ENCODE measurements at places on chromosomes 11 and 22.
A peak's percentile ranks its signal among the peaks of the same experiment; 100 is the strongest.

GRCh38 chr22:25748140-25748539, 6.2 kb downstream of the MYO18B start:
- no peak for DNase-seq

- DNase-seq, result no peak
Observed at GRCh38 chr11:85774256-85775101, 36.5 kb downstream of the SYTL2 start.

DNA sequence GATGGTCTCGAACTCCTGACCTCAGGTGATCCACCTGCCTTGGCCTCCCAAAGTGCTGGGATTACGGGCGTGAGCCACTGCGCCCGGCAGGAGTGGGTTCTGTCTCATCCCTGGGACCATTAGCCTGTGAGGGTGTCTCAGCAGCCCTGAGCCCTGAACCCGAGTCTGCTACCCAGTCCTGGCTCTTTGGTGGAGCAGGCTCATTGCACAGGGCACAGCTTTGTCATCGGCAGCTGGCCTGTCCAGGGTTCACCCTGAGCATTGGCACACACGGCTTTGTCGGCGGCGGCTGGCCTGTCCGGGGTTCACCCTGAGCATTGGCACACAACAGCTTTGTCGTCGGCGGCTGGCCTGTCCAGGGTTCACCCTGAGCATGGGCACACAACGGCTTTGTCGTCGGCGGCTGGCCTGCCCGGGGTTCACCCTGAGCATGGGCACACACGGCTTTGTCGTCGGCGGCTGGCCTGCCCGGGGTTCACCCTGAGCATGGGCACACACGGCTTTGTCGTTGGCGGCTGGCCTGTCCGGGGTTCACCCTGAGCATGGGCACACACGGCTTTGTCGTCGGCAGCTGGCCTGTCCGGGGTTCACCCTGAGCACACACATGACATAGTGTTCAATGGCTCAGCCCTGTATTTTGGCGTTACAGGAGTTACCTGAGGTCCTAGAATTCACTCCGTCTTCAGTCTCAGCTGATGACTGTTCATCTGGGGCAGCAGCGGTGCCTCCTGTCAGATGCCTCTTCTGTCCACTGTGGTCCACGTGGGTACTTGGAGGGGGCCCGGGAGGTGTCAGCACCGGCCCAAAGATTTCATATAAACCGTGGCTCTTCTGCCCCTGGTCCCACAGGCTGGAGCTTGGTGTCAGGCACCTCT, 1082.5 kb downstream of the BRD1 start:
- DNase-seq, result no peak

- no peak for DNase-seq
Observed at GRCh38 chr11:124920870-124921609, 2.0 kb downstream of the HEPN1 start.

GRCh38 chr11:1310772-1311468, 1.5 kb upstream of the TOLLIP start:
- DNase-seq, result no peak

DNA sequence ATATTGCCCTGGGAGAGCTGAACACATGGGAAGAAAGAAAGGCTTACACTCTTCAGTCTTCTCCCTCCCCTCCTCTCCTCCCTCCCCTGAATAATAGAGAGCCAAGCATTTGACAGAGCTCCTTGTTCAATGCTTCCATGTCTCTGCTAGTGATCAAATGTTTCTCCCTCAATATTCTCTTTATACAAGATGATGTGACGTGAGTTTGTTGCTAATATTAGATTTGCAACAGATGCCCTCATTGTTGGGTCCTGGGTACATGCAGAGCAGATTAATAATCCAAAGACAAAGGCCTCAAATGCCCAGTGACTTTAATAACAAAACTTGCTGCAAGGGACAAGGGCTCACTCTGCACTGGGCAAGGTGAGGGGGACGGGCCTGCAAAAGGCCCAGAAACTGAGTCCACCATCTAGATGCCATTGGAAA, 7.1 kb upstream of the ENDOD1 start:
- DNase-seq, result no peak

DNA sequence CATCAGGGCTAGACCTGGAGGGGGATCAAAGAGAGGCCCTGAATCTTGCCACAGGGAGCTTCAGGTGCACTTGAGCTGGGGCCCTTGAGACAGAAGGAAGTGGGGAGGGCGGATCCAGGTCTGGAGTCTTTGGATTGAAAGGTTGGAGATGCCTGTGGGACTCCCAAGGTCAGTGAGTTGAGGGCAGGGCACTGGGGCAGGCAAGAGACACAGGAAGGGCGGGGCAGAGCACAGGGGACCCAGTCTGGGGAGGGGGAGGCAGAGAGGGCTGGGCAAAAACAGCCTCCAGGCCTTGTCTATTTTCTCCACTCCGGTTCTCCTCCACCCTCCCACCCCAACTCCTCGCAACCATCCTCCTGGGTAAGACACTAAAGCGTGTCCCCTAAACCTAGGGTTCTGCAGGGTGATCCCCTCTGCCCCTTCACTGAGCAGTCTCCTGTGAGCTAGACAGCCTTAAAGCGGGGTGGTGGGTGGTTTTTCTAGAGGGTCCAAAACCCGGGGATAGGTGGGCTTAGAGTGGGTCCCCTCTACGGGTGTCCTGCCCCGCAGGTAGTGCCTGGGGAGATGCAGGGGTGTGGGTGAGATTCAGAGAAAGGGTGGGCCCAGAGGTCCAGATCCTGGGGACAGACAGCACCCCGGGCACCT, 38.6 kb upstream of the CELSR1 start:
- DNase-seq, result no peak

- DNase-seq, result no peak
Observed at GRCh38 chr11:134522782-134523570, 110.9 kb upstream of the B3GAT1 start.

- DNase-seq, result no peak
Observed at GRCh38 chr22:45866126-45866645, 110.8 kb downstream of the WNT7B start.

DNA sequence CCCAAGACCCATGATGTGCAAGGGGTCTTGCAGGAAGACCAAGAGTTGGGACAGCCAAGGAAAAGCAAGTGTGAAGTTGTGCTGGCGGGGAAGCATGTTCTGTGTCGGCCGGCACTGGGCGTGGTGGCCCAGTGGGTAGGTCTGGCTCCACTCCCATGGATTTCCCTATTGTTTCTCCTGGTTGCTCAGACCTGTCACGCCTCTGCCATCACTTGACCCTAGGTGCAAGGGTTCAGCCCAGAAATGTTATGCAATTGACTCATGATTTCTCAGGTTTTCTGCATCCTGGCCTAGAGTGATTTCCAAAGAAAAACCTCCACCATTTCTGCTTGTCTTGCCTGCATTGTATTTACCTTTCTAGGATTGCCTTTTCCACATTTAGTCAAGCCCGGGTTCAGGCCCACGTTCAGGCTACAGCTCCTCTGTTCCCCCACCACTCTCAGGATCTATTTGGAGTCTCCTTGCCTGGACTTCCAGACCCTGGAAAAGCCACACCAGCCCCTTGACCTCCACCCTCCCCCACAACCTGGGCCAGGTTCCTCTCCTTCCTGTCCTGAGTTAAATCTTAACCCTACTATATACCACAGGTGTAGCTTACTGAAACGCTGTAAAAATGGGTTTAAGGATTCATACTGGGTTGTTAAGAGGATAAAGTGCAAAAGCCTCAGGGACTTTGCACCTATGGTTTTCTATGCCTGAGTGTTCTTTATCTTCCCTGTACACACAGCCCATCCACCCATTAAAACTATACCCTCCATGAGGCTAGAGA, 17.5 kb upstream of the FOLR1 start:
- DNase-seq, result no peak

DNA sequence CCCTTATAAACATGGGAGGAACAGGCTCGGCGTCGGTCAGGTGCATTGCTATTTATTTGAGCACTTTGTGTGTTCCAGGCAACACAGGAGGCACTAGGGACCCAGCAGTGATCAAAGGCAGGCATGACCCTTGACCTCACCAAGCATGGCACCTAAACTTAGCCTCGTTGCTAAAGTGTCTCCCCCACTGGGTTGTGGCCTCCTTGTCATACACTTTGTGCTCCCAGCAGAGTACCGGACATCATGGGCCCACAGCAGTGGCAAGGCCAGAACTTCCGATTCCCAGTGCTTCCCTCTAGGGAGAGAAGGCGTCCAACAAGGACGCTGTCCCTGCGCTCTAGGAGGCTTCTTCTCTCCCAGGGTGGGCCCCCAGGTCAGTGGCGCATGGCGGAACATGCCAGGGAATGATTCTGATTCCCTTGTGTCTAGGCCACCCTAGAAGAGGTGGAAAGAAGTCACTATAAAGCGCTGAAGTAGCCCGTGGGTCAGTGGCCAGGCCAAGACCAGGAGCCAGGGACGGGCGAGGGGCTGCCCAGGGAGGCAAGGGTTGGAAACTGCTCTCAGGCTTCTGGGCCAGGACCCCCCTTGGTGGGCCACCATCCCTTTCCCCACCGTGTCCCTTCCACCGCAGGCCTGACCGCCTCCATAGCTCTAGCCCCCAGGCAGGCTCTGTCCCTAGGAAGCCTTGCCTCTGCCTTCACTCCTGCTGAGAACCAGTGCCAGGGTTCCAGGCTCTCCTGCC, 19.7 kb downstream of the TOM1 start:
- no peak for DNase-seq

GRCh38 chr22:31790240-31790639, 36.4 kb downstream of the DEPDC5 start:
- no peak for DNase-seq

GRCh38 chr11:45025716-45026492, 75.2 kb upstream of the TP53I11 start:
- peak; percentile 41 for DNase-seq

DNA sequence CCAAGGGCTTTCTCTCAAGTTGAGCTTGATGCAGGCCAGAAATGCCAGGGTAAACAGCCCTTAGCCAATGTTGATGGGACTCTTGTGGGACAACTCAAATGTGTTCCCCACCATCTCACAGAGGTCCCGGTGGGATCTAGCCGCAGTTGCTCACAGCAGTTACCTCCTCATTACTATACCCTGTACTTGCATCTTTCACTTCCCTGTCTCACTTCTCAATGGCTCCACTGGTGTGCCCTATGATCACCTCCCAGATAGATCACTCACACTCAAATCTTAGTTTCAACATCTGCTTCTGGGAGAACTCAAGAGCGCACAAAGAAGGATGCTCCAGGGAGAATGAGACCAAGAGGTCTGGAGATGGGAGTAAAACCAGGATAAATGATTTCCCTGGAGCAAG, 47.0 kb downstream of the RCN1 start:
- DNase-seq, result no peak

GRCh38 chr11:83557653-83558052, 271.5 kb upstream of the CCDC90B start:
- DNase-seq, result no peak

DNA sequence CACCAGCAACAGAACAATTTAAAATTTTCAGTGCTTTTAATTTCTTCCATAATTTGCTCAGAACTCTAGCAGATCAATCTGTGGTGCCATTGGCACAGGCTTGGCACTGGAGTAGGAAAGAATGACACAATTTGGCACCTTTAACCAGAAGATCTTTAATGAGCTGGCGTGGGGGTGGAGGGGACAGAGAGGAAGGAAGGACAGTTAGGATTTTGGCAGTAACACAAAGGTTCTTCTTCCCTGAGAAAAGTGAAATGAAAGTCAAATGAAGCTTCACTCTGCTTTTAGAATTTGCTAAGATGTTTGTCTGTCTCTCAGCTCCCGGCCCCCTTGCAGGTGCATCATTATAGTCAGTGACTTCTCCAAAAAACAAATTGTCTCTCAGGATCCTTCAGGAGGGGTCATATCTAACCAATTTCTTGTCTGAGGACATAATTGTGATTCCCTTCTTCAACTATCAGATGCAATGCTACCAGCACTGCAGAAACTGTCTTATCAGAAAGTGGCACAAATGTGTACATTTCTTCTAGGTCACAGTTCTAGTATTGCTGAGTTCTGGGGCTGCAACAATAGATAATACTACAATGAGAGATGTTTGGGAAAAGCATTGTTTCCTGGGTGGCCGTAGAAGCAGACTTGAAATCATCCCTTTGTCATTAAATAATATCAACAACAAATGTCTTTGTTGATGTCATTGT, 66.8 kb downstream of the CSTPP1 start:
- DNase-seq, result no peak

- peak; percentile 18 for DNase-seq
Observed at GRCh38 chr11:123450623-123451022, 20.6 kb downstream of the GRAMD1B start.

GRCh38 chr11:117228091-117228490, 3.8 kb downstream of the PCSK7 start:
- no peak for DNase-seq

DNA sequence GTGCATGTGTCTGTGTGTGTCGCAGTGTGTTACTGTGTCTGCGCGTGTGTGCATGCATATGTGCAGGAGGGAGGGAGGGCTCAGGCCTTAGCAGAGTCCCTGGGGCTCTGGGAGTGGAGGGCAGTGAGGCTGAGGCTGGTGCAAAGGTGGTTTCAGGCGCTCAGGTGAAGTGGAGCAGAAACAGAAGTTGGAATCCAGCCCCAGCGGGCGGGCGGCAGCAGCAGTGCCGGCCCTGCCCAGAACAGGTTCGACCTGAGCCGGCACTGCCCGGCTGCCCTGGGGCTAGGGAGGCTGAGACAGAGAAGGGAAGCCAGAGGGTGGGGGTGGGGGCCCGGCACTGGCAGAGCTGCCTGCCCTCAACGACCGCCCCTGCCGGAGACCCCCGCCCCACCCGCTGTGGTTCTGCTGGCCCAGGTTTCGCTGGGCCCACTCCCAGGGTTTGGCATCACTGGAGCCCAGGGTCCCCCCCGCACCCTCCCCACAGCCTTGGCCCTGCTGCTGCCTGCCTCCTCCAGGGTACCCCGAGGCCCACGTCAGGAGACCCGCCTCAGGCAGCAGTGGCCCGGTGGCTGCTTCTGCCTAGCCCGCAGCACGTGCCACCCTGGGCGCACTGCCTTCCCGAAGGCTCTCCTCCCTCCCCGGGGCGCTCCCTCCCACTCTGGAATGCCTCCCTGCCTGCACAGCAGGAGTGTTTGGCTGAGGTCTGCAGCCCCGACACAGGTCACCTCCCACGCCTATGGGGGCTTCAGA, 13.3 kb downstream of the ASCL2 start:
- no peak for DNase-seq

DNA sequence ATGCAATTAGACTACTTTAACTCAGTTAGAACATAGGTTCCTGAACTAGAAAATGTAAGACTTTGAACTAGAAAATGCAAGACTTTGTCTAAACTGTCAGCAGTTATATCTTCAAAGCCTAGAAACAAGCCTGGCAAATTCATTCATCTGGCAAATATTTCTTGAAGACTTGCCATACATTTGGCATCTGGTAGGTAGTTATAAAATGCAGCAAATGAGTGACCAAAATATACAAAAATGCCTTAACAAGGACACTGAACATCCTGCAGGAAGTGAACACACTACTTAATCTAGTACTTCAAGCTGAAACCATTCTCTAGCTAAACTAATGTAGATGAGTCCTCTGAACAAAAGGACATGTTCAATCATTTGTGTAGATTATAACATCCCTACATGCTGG, 84.7 kb upstream of the SCUBE2 start:
- DNase-seq, result no peak
